ENCODE measurements at places on chromosomes 7 and 10.

DNA sequence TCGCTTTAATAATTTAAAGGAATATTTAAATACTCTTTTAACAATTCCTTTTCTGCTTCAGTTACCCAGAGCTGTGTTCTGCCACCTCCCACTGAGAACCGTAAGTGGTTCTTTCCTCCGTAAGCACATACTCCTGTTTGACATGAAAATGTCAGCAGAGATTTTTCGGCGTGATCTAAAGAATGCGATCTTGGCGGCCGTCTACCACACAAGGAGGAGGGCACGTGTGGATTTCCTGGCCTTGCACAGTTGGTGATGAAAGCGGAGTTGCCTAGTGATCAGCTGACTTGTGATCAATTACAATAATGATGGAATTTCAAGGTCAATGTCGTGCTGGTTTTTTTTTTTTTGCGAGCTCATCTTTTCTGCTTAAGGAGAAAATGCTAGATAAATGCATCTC, 35.6 kb upstream of the INSIG1 start:
- no peak overlapping the region for H3K27ac ChIP-seq
- no peak for DNase-seq
- H3K27me3 ChIP-seq: no peaks in the 10 kb centered on the region
- no peaks in the 10 kb centered on the region for H3K4me1 ChIP-seq

DNA sequence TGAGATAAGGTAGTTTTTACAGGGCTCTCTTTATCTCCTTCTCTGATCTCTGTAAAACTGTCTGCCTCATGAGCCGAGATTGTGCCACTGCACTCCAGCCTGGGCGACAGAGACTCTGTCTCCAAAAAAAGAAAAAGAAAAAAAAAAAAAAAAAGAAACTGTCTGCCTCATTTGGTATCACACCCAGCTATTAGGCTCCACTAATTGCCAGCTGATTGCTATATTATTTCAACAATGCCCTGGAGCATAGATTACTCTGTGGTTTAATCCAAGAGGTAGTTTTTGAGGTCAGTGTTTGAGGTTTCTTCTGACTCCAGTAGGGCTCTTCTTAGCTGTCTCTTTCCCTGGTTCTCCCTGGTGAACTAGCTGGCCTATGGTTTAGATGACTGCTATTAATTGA, 268.1 kb upstream of the PLPP4 start:
- no peak for DNase-seq
- no peaks in the 10 kb centered on the region for H3K4me1 ChIP-seq
- no peak overlapping the region for H3K27ac ChIP-seq
- no peak overlapping the region for H3K4me3 ChIP-seq
- no peaks in the 10 kb centered on the region for H3K27me3 ChIP-seq

GRCh38 chr10:26557641-26558014, 119.5 kb downstream of the APBB1IP start:
- DNase-seq: no peak
- no peak overlapping the region for H3K4me3 ChIP-seq
- no peaks in the 10 kb centered on the region for H3K4me1 ChIP-seq
- no peak overlapping the region for H3K27ac ChIP-seq
- H3K36me3 ChIP-seq: peaks cover 19% of the 10 kb centered on the region

- H3K27me3 ChIP-seq: no peaks in the 10 kb centered on the region
- no peaks in the 10 kb centered on the region for H3K36me3 ChIP-seq
- H3K27ac ChIP-seq: no peak overlapping the region
- DNase-seq: no peak
- H3K4me3 ChIP-seq: no peak overlapping the region
- H3K4me1 ChIP-seq: no peaks in the 10 kb centered on the region
Observed at GRCh38 chr10:124997306-124997705, 55.4 kb downstream of the ZRANB1 start.

DNA sequence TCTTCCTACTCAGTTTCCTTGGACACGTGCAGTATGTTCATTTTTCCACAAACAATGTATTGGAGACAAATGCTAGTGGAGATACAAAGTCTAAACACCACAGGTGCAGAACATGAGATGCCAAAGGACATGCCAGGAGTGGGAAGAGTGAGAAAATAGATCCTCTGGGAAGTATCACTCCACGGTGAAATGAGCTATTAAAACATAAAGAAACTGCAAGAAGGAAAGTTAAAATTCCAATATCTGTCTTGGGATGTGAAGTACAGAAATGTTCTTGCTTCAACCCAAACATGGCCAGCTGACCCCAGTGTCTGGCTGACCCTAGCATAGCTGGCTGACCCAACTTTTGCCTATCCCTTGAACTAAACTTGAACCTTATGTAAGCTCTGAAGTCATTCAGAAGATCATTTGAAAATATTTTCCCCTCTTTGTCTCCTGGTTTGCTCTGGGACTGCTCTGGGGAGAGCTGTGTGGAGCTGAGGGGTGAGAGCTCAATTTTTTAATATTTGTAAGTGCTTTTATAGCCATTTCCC, 59.5 kb downstream of the FZD1 start:
- no peaks in the 10 kb centered on the region for H3K27me3 ChIP-seq
- no peaks in the 10 kb centered on the region for H3K4me1 ChIP-seq
- H3K27ac ChIP-seq: no peak overlapping the region
- no peak overlapping the region for H3K4me3 ChIP-seq

DNA sequence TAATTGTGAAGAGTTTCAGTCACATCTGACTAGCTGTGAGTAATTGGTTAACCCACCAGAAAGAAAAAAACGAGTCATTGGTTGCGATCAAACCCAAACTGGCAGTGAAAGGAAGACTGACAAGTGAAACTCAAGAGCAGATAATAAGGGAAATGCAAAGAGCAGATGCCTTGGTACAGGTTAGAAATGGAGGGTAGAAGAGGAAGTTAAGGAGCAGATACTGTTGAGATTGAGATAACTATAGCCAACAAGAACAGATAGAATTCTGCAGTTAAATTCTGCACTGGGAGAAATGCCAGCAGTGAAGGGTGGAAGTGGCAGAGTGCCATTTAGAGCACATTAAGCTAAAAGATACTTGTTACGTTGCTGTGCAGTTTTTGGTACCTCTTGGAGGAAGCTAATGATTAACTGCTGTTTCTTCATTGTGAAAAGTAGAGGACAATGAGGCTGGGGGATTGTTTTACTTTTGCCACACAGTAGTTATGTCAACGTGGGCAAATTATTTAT, 65.8 kb downstream of the CDK13 start:
- no peak overlapping the region for H3K27ac ChIP-seq
- no peaks in the 10 kb centered on the region for H3K4me1 ChIP-seq
- no peak for DNase-seq
- no peak overlapping the region for H3K4me3 ChIP-seq
- peaks cover 9% of the 10 kb centered on the region for H3K36me3 ChIP-seq

- no peak for DNase-seq
- no peak overlapping the region for H3K4me3 ChIP-seq
- no peak overlapping the region for H3K27ac ChIP-seq
- no peaks in the 10 kb centered on the region for H3K4me1 ChIP-seq
- no peaks in the 10 kb centered on the region for H3K36me3 ChIP-seq
- no peaks in the 10 kb centered on the region for H3K27me3 ChIP-seq
Observed at GRCh38 chr10:24866604-24867583, 85.5 kb downstream of the PRTFDC1 start.

DNA sequence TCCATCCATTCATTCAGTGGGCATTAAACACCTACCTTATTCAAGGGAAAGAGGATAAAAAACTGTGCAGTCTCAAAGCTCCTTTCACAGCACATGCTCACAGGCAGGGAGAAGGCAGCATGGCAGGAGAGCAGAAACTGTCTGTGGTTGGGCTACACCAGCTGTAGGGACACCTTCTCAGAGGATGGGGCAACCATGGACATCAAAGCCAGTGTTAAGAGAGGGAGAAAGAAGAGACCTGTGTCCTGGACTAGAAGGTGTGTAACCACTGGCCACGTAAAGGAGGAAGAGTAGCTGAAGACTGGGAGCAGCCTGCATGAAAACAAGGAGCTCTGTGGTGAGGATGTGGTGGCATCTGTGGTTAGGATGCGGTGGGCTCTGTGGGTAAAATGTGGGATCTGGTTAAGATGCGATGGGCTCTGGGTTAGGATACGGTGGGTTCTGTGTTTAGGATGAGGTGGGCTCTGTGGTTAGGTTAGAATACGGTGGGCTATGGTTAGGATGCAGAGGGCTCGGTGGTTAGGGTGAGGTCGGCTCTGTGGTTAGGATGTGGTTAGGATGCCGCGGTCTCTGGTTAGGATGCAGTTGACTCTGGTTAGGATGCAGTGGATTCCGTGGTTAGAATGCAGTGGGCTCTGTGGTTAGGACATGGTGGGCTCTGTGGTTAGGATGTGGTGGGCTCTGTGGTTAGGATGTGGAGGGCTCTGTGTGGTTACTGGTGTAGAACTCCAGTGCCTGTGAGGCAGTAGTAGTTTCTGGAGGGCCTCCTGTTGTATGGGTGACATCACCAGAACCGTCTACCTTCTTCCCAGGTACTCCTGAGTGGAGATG, 197.6 kb downstream of the WDR37 start:
- no peak overlapping the region for H3K4me3 ChIP-seq
- H3K27ac ChIP-seq: no peak overlapping the region
- H3K4me1 ChIP-seq: peaks cover 26% of the 10 kb centered on the region

DNA sequence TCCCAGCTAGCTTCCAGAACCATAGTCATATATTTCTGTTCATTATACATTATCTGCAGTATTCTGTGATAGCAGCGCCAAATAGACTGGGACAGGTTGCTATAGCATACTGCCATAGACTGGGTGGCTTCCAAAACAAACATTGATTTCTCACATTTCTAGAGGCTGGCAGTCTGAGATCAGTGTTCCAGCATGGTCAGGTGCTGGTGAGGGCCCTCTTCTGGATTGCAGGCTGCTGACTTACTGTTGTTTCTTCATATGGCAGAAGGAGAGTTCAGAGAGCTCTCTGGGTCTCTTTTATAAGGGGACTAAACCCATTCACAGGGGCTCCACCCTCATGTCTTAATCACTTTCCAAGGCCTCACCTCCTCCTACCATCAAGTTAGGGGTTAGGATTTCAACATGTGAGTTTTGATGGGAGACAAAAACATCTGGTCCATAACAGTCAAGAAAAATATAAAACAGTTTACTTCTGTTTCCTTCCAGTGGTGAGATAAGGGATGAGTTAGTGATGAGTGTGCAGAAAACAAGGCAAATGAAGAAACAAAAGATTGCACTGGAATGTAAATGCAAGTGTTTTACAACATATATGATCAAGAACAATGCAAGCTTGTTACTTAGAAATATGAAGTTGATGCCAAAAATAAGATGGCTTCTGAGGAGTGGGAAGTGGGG, 399.0 kb upstream of the C7orf33 start:
- no peaks in the 10 kb centered on the region for H3K27me3 ChIP-seq
- no peak overlapping the region for H3K27ac ChIP-seq
- DNase-seq: no peak
- H3K4me1 ChIP-seq: no peaks in the 10 kb centered on the region

- H3K4me3 ChIP-seq: peak overlapping the region; percentile 92
Observed at GRCh38 chr10:3783316-3783681, 1.7 kb downstream of the KLF6 start.

DNA sequence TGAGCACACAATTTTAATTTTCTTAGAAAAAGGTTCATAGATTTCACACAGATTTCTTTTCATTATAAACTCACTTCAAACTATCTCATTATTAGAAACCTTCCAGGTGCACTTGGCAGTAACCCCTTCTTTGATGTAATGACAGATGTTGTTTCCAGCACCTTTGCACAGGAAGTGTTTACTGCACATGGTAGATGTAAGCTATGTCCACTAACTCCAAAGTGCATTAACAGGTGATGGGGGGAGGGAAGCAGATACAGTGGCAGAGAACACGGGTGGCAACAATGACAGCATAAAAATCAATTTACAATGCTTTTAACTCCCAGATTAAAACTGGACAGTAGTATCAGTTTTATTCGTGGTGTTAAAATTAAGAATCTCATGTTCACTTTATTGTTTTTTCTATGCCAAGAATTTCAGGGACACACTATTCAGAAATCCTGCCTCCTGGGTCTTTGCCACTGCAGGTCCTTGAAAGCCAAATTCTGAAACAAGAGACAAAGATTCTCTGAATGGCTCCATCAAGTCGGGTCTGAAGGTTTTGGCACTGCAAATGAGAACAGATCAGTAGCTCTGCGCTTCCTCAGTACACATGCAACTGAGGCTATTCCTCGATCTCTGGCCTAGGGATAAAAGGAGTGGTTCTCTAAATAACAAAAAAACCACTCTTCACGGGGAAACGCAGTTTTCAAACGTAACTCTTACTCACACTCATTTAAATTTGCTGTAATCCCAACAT, 187.7 kb downstream of the JAZF1 start:
- no peak overlapping the region for H3K4me3 ChIP-seq

GRCh38 chr7:105651798-105652197, 70.5 kb upstream of the EFCAB10 start:
- H3K4me1 ChIP-seq: no peaks in the 10 kb centered on the region
- DNase-seq: no peak
- no peaks in the 10 kb centered on the region for H3K27me3 ChIP-seq

DNA sequence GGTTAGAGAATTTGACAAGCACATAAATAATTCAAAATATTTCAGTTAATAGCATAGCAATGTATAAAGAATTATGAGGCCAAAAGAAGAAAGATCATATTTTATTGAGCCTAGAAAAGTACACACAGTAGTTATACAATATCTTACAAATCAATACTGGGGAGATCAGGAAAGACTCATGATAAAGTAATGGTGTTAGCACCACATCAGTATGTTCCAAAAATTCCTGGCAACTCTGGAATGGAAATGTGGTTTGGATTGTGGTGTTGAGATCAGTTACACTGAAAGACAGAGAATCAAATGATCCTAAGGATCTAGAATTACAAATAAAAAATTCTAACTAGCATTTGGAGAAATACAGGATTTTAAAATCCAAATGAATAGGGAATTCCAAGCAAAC, 420.5 kb upstream of the CNTNAP2 start:
- H3K4me1 ChIP-seq: no peaks in the 10 kb centered on the region
- H3K4me3 ChIP-seq: no peak overlapping the region
- DNase-seq: no peak
- no peak overlapping the region for H3K27ac ChIP-seq

- H3K27me3 ChIP-seq: no peaks in the 10 kb centered on the region
- no peak overlapping the region for H3K4me3 ChIP-seq
- no peaks in the 10 kb centered on the region for H3K36me3 ChIP-seq
- H3K4me1 ChIP-seq: no peaks in the 10 kb centered on the region
- no peak overlapping the region for H3K27ac ChIP-seq
Observed at GRCh38 chr7:29502133-29502532, 61.5 kb upstream of the PRR15 start.

- H3K27me3 ChIP-seq: no peaks in the 10 kb centered on the region
- H3K36me3 ChIP-seq: no peaks in the 10 kb centered on the region
- no peak for DNase-seq
- no peak overlapping the region for H3K27ac ChIP-seq
- H3K4me3 ChIP-seq: no peak overlapping the region
Observed at GRCh38 chr10:128714644-128715415, 588.6 kb upstream of the MKI67 start.

GRCh38 chr7:5284304-5285281, 1.9 kb downstream of the SLC29A4 start:
- H3K27ac ChIP-seq: no peak overlapping the region
- H3K4me1 ChIP-seq: no peaks in the 10 kb centered on the region
- H3K4me3 ChIP-seq: no peak overlapping the region
- no peaks in the 10 kb centered on the region for H3K27me3 ChIP-seq
- no peak for DNase-seq

- H3K27me3 ChIP-seq: no peaks in the 10 kb centered on the region
- H3K36me3 ChIP-seq: no peaks in the 10 kb centered on the region
- H3K4me1 ChIP-seq: no peaks in the 10 kb centered on the region
- H3K4me3 ChIP-seq: no peak overlapping the region
- H3K27ac ChIP-seq: no peak overlapping the region
Observed at GRCh38 chr7:33706186-33706585, 199.2 kb upstream of the BMPER start.

- H3K4me3 ChIP-seq: no peak overlapping the region
- H3K36me3 ChIP-seq: no peaks in the 10 kb centered on the region
- no peak for DNase-seq
- peaks cover 12% of the 10 kb centered on the region for H3K27me3 ChIP-seq
Observed at GRCh38 chr7:5429857-5430611, 6.4 kb upstream of the TNRC18 start.
